ENCODE measurements at places on chromosomes 1 and 21.
A peak's percentile ranks its signal among the peaks of the same experiment; 100 is the strongest.

DNA sequence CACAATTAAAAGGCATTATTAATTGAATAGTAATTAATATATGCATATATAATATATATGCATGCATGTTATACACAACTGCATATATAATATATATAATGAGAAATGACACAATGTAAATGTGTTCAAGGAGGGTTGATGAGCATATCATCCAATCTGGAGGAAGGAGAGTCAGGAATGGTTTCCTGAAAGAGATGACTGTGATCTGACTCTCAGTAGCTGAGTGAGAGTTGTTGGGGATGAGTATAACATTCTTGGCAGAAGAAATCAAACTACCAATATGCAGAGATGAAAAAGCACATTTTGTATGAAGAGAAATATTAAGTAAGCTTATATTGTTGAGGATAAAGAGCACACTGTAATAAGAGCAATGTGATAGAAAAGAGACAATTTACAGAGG lies 37.3 kb downstream of the F13B start:
- DNase-seq: no peak

GRCh38 chr1:220772846-220773245 lies 13.9 kb upstream of the MTARC1 start:
- DNase-seq: no peak

- no peak for DNase-seq
These were observed 74.9 kb downstream of the CAPZB start for GRCh38 chr1:19410393-19410792.

- no peak for DNase-seq
These were observed 57.0 kb downstream of the MDM4 start for GRCh38 chr1:204572923-204573922.

- DNase-seq: peak; percentile 66
These were observed 35.8 kb upstream of the HIVEP3 start for GRCh38 chr1:41954533-41954944.

DNA sequence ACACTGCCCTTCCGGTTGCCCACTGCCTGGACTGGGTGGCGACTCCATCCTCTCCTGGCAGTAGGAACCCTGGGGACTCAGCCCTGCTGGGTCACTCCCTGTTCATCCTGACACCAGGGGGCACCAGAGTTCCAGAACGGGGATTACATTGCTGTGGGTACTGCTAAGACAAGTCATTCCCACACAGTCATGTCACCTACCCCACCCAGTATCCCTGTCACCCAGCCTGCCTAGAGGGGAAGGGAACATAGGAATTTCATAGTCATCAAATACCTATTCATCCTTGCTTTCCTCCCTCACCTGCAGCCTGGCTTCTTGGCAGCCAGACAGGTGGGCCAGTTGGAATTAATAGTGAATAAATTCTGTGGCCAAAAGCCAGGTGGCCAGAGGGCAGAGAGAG lies 9.8 kb upstream of the SFN start:
- peak; percentile 74 for DNase-seq

DNA sequence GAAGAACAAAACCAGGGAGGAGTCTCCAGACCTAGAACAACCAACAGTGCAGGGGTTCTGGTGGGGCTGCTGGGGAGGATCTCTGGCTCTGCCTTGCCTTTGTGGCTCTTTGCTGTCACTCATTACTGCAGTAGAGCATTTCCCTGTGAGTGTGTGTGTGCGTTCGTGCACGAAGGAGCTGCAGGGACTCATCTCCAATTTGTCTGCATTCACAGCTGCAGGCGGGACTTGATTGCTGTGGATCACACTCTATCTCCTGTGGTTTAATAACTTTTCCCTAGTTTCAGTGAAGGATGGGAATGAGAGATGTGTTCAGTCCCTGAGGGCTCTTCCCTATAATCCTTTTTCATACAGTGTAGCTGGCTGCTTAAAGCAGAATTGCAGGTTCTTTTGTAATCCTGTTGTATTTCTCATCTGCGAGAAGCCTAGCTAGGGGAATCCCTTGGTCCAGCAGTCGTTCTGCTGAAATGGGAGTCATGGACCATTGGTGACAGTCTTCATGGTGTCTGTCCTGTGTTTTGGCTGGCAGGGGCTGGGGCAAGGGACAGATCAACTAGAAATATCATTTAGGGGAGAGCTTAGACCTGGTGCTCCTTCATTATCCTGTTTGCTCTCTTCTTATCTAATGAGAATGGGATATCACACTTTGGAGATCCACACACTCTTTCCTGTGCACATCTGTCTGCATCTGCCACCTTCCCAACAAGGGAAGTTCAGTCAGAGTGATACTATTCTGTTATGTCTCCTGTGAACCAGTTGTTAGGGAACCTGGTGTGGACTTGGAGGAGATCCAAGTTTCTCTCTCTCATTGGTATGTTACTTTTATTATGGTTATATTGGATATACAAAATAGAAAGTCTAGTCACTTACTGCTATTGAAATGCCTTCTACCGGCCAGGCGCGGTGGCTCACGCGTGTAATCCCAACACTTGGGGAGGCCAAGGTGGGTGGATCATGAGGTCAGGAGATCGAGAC lies 3.0 kb downstream of the PCP4L1 start:
- no peak for DNase-seq

GRCh38 chr21:41883582-41883981 lies 4.4 kb upstream of the PRDM15 start:
- no peak for DNase-seq

- DNase-seq: no peak
These were observed 886.2 kb downstream of the LTN1 start for GRCh38 chr21:28106370-28106890.

- DNase-seq: no peak
These were observed 123.6 kb upstream of the B3GALT2 start for GRCh38 chr1:193309936-193310475.

GRCh38 chr1:16171314-16172151 lies 15.7 kb upstream of the EPHA2 start:
- DNase-seq: no peak
